ENCODE measurements at places on chromosomes 5 and 9. TPM values are rescaled to one million over a fixed set of nuclear protein-coding genes. Genes with fewer than 3 reads are reported as not detected.

- ATAC-seq = no peak
These were observed 55.2 kb upstream of the ZNF622 start for GRCh38 chr5:16520841-16521240.

DNA sequence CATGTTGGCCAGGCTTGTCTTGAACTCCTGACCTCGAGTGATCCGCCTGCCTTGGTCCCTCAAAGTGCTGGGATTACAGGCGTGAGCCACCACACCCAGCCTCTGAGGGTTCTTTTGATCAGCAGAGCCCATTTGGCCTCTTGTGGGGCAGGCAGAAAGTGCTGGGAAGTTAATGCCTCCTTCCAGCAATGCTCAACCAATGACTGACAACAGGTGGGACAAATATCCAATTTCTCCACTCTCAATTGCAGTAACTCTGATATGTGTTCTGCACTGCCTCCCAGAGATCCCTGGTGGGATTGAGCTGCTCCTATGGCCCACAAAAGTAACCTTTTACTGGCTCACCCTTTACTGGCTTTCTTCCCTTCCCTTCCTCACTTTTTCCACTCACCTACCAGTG, 79.9 kb upstream of the APC start:
- no peak for ATAC-seq

The NNT gene
- total RNA-seq = 87.5 TPM

The C5orf52 gene
- not detected for total RNA-seq

The LCN15 gene
- total RNA-seq = not detected

The NR2F1-AS1 gene
- not detected for total RNA-seq

All from activated T-helper 17 cell treated with anti-CD3 and anti-CD28 coated beads, Interleukin-2, amount 50 U/mL, for 72 hours (primary cell).